HCT116 (cell line): ENCODE measurements at places on chromosomes 11 and 22.

DNA sequence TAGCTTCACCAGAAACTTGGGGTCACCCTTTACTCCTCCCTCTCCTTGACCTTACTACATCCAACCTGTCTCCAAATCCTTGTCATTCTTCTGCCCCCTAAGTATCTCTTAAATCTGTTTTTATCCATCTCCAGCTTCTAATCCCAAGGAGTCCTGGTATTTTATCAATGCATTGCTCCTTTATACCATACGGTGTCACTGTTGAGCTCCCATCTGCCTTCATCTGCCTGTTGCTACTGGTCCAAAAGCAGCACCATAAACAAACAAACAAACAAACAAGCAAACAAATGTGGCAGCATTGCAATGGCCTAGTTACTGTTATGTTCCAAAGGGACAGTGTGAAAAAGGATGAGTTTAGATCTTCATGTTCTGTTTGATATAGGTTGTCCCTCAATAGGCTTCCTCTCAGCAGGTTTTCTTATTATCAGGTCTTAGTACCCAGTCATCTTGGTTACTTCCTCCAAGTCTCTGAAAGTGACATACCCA is 34.2 kb downstream of the DNHD1 start:
- DNase-seq: peak; percentile 45

GRCh38 chr22:45551310-45552016 is 48.8 kb downstream of the FBLN1 start:
- DNase-seq: no peak

DNA sequence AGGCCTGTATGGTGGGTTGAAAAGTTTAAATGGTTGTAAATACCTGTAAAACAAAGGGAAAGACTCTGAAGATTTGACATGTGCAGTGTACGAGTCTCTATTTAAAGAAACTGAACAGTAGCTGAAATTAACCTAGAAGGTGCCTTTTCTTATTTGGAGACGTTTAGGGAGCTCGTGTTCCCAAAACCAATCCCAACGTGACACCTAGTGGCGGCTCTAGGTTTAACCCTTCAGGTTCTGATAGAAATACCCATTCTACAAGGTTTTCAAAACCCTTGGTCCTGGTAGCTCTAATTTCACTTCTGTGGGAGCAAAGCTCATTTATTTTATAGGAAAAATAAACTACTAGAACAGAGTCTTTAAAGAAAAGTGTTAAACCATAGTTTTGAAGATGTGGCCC is 258.3 kb downstream of the LRRC4C start:
- no peak for DNase-seq

DNA sequence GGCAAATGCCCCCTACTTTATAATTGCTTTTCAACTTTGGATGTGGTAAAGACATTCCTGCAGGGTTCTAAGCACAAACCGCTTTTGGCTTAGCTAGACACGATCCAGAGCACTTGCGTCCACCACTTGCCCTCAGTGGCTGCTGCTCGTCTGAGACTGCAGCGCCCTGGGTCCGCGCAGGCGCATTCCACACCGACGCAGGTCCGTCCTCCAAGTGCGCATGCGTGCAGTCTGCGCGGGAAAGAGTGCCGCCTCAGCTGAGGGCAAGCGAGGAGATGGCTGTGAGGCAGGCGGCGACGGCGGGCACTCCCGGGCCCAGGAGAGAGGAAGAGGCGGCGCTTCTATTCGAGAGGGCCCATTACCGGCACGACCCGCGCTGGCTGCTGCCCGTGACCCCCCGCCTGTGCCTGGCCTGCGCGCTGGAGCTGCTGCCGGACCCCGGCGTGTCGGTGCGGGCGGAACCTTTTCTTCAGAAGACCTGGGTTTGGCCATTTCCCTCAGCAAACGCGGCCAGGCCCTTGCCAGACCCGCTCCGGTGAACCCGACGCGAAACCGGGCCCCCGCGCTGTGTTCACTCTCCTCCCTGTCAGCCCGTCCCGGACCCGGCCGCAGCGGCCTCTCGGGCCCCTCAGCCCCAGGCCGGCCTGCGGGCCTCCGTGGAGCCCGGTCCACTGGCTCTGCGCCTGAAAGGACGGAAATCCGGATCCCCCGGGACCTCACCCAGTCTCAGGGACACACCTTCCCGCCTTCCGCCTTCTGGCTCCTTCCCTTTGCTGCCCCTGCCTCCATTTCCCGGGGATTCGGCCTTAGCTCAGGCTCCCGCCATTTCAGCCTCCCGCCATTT is at the start of gene MEI1:
MEI1 (plus strand) TSS at position 240 of the 844 bp plus-strand sequence; CDS start at position 276, 36 bp downstream.
- DNase-seq: no peak

- no peak for DNase-seq
Measured at GRCh38 chr11:125932301-125932700, 13.5 kb upstream of the VSIG10L2 start.

- no peak for DNase-seq
Measured at GRCh38 chr11:103556171-103556570, 446.9 kb downstream of the DYNC2H1 start.

DNA sequence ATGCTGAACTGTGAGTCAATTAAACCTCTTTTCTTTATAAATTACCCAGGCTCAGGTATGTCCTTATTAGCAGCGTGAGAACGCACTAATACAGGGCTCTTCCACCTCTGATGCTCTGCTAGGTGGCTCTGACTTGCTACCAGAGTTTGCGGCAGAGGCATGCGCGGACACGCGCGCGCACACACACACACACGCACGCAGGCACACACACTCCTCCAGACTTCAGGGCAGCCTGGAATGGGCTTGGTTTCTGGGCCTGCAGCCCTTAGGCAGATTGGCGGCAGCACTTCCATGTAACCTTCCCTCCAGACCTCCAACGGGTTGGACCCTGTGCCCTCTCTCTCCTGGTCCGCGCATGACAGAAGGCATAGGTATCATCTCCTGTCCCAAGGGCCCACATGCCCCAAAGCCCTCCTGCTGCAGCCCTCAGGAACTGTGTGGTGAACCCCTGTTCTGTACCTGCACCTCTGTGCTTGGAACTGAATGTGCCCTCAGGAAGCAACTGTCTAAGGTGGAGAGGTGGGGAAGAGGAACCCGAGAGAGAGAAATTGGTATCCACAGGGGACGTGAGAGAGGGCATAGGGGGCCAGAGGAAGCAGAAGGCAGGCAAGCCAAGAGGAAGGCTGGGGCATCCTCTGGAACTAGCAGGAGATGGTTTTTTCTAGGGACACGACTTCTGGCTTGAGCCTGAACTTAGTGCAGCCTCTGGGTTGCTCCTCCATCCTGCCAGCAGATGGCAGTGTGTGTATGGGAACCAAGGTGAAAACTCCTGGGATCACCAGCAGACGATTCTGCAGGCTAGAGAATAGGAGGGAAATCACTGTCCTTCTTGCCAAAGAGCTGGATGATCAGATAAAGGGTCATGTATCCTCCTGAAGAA is 23.4 kb upstream of the RIC3 start:
- DNase-seq: peak; percentile 41

DNA sequence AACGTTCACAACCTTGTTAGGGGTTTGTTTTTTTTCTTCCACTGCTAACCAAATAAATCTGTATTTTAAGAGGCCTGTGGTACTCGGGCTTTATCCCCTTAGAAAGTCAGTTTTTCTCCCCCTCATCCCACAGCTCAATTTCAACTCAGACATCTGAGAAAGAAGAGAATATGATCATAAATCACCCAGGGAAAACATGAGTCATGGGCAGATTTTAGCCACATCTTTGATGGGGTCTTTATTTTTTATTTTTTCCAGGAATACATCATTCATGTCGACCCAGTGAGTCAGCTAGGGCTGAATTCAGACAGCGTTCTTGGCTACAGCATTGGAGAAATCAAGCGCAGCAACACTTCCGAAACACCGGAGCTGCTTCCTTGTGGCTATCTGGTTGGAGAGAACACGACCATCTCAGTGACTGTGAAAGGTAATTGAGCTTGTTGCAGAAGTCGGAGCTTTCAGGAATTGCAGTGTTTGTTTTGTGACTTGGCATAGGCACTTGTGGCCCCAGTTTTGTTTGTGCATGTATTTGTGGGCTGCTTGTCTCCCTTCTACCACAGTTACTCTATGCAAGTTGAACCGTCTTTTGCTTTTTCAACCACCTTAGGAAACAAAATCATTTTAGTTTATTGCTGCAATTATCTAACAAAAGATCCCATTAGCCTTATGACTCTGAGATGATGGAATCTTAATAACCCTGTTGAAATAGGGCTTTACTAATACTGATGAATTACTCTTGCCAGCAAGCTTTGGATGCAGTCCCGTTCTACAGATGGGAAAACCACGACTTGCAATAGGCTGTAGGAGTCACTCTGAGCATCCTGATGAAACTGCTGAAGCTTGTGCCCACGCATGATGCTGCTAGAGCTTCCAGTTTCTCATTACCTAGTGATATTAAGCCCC is 62.7 kb downstream of the DBX1 start:
- no peak for DNase-seq

DNA sequence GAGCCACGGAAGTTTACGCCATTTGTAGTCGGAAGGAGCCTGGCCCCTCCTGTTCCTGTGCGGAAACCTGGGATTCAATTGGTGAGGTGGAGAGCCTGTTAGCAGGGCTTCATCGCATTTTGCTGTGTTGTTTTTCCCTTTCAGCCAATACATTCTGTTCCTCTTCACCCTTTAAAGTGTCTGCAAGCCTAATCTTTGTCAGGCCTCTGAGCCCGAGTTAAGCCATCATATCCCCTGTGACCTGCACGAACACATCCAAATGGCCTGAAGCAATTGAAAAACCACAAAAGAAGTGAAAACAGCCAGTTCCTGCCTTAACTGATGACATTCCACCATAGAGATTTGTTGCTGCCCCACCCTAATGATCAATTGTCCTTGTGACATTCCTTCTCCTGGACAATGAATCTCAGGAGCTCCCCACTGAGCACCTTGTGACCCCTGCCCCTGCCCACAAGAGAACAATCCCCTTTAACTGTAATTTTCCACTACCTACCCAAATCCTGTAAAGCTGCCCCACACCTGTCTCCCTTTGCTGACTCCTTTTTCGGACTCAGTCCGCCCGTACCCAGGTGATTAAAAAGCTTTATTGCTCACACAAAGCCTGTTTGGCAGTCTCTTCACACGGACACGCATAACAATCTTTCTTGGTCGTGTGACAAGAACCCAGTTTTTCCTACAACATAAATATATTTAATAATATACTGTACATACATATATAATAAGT is 37.1 kb upstream of the MMP12 start:
- DNase-seq: no peak
